Left renal pelvis (tissue), 4 donors: ENCODE measurements at places on chromosomes 5 and 9.

- DNase-seq: no peak
Observed at GRCh38 chr5:40651201-40651600, 28.5 kb upstream of the PTGER4 start.

- no peak for DNase-seq
Observed at GRCh38 chr5:6753851-6754250, 40.6 kb downstream of the TENT4A start.

DNA sequence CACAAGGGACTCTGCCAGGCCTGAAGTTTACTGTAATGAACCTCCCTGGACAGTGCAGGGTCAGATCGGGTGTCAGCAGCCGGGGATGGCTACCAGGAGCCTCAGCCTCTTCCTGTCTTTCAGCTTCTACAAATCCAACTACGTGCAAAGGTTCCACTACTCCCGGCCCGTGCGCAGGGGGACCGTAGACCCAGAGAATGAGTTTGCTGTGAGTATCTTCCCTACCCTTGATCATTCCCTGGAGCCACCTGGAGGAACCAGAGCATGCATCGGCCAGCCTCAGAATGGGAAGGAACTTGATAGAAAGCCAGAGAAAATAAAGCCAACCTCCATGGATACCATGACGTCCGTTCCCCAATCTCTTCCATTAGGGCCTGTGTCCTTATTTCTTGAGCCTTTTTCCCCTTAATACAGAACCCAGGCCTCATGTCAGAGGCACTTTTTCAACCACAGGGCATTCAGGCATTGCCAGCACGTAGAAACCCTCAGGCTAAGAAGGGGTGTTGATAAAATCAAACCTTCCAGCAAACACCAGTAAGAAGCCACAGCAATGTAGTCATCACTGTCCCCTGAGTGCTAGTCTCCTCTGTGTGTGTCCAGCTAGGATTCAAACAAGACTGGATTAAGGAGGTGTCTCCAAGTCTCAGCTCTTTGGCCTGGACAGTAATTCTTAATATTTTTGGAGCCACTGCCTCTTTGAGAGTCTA lies 49.0 kb upstream of the FOXI1 start:
- no peak for DNase-seq

DNA sequence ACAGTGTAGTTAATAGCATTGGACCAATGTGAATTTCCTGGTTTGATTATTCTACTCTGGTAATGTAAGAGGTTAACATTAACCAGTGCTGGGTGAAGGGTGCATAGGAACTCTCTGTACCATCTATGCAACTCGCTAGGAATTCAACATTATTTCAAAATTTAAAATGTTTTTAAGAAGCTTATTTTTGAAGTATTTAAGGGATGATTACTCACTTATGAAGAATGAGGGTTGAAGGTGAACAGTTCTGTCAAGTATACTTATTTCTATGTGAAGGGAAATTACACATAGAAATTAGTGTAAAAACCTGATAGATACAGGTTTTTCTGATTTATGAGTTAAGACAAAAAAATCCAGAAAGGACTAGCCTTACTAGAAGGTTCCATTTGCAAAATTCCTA lies 165.8 kb downstream of the INSYN2B start:
- DNase-seq: no peak

DNA sequence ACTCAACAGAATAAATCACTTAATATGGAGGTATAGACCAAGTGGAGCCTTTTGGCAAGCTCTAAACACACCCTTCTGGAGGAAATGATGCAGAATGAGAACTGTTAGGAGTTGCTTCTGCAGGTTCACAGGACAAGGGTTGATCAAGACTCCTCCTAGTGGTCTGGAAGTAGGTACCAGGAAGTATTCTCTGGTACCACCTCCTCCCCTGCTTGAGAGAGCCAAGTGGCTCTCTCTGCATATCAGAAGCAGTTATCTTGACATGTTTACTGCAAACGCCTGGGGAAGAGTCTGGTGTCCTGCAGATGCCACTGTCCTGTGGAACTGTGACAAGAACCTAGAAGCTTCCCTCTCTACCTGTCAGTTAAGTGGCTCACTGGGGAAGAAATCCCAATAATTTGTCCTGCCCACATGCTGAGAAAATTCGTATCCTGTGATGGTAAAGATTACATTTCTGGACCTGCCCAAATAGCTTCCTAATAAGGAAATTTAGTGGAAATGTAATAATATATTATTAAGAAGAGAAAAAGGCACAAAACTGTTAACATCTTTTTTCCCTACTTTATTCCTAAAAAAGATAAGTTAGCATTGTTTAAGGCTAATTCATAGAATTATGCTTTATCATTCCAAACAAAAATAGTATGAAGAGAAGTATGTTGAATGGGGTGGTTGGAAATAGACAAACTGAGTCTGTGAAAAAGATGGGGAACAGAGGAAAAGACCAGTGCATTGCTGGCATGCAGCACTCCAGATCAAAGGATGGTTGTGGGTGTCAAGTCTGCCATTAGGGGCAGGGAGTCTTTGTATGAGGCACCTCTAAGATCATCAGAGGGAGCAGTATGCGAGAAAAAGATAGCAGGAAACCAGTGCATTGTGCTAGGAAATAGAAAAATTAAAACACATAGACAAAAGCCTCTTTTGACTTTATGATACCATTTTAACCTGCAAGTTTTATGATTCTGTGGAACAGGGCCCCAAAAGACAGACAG lies 118.8 kb downstream of the CDC42SE2 start:
- DNase-seq: no peak

DNA sequence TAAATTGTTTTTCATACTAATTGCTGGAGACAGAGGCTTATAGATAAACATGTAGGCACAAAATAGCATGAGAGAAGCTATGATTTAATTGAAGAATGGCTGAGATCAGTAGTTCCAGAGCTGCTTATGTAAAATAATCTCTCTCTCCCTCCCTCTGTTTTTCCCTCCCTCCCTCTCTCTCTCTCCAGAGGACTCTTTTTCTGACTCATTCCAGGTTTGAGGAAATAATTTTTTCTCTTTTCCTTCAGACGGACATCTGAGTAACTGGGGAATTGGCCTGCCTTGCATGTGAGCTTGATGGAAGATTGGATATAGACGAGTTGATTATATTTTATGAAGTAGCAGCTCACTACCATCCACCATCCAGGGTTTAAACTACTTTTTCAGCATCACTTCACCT lies 35.5 kb downstream of the KCTD16 start:
- no peak for DNase-seq

DNA sequence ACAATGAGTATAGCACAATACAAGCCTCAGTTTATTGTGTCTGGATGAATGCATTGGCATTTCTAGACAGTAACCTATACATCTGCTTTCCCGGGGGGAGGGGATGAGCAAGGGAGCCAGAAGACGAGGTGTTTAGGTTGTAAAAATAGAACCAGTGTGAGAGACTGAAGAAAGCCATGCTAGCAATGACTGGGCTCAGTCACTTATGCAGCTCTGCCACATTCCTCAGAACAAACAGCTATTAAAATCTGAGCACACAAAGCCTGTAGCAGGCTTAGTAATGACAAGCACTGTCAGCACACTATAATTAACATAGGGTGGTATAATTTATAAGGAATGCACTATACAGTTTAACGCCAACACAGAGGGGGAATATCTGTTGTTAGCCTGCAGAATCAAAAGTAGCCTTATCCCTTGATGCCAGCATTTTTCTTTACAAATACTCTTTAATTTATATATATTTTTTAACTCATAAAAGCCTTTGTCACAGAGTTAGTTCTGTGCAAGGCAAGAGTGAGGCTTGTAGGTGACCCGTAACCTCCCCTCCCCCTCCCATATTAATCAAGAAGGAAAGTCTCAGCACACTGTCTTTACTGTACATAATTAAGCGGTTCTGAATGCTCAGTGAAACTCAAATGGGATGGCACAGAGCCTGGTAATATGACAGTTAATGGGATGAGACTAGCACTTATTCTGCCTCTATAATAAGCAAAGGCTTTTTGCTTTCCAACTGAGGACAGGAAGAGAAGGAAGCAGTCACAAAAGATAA lies 295.4 kb downstream of the CSNK1G3 start:
- no peak for DNase-seq

- DNase-seq: no peak
Observed at GRCh38 chr5:94081088-94081487, 339.7 kb upstream of the POU5F2 start.

GRCh38 chr9:34552606-34552981 lies 29.8 kb upstream of the ENHO start:
- no peak for DNase-seq

DNA sequence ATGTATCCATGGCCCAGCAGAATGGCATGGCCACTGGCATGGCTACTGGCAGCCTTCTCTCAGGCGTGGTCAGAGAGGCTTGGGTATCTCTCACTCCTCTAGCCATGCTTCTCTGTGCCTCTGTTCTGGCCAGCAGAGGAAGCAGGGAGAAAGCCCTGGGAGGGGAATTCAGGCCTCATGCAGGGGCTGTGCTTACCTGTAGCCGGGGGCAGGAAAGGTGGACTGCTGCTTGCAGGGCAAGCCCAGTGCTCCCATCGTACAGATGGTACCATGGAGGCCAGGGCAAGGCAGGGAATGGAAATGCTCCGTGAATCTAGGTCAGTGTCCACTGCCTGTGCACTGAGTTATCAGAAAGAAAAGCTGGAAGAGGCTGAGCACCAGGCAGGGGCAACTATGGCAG lies 2.7 kb downstream of the OR13J1 start:
- no peak for DNase-seq

GRCh38 chr5:96861076-96861475 lies 15.2 kb upstream of the ERAP2 start:
- DNase-seq: no peak

- DNase-seq: no peak
Observed at GRCh38 chr9:132099167-132099566, 19.5 kb upstream of the MED27 start.

- DNase-seq: no peak
Observed at GRCh38 chr9:6443661-6444060, 30.7 kb downstream of the UHRF2 start.

- no peak for DNase-seq
Observed at GRCh38 chr5:163908253-163908652, 402.8 kb downstream of the MAT2B start.

DNA sequence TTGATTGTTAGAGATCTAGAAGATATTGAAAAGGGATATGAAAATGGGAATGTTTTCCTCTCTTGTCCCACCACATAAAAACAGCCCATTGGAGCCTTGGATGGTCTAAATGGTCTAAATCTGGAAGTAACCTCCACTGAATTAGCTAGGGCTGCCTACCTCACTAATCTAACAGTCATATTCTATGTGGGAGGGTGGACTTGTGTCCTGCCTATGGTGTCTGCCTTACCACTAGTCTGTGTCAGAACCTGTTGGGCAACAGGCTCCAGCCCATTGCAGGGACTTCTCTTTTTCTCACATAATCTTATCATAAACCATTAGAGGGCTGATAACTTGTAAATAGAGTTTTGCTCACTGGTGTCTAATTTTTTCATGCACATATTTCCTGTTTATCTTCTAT lies 548.8 kb upstream of the CDH18 start:
- DNase-seq: no peak

GRCh38 chr5:36694351-36694750 lies 87.9 kb downstream of the SLC1A3 start:
- no peak for DNase-seq

GRCh38 chr9:37179576-37179975 lies 59.2 kb downstream of the ZCCHC7 start:
- no peak for DNase-seq

DNA sequence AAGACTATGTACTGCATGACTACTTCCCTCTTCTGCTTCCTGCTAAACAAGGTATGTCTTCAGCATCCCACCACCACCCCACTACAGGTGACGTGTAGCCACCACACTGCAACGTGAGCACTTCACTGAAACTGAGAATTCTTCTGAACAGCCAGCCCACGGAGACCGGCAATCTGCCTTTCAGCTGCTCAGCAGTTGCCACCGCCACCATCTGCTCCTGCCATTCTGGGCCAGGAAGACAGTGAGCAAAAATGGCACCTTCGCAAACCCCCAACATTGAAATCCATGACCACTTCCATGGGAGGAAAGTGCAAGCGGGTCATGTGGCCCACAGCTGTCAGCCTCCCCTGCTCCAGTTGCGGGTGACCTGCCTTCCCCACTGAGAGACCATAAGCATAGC lies 443.4 kb upstream of the ST8SIA4 start:
- DNase-seq: no peak

DNA sequence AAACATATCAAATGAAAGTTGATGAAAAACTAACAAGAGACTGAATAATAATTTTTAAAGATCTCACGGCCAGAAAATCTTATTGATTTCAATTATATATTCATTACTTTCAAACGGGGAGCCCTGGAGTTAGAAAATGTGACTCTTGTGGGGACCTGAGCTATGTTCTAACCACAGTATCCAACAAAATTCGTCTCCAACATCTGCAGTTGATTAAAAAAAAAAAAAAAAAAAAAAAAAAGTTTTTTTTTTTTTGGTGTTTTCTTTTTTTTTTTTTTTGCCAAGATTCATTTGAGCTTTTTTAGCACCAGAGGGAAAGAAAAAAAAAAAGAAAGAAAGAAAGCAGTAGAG lies 144.3 kb upstream of the PIK3R1 start:
- no peak for DNase-seq

GRCh38 chr5:143793249-143793648 lies 18.7 kb upstream of the HMHB1 start:
- DNase-seq: no peak

DNA sequence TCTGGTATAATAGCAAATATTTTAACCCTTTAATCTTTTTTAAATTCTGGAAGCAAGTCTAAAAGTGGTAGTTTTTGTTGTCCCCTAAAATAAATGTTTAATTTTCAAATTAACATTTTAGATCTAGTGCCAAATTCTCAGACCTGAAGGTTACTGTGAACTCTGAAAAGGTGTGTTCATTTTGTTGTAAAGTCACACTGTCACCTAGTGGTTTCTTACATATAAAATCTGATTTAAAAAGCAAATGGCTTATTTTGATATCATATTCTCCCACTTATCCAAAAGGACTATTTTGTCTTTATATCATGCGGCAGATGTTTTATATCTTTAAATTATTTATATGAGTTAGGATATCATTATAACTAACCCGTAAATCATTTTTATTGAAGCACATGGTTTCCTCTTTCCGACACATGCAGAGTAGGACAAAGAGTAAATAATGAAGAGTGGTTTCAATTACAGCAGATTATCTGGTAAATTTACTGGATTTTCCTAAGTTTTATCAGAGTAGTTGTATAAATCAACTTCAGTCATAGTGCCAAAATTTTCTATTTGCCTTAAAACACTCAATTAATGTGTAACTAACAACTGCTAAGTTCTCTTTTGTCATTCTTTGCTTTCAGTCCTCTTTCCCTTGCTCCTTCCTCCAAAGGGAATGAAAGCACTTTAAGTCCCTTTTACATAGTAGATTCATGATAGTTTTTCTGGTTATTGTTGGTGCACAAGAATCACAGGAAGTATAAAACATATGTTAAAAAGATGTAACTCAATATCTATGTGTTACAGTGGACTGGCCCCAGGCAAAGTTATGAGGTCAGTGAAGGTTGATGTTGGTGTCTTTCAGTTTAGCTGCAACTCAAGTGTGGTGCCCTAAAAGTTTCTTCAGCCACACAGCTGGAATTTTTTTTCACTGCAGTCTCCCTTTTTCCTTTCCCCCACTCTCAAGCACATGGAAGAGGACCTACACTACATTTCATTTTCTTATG lies 189.6 kb downstream of the COX7C start:
- DNase-seq: peak; percentile 12
